ENCODE measurements at places on chromosomes 5 and 9. TPM values are rescaled to one million over a fixed set of nuclear protein-coding genes. Genes with fewer than 3 reads are reported as not detected.

PCDHGB3 gene
- total RNA-seq: 0.56 TPM

CTNNA1 gene
- 638 TPM for total RNA-seq

ARSK gene
- total RNA-seq: 3.6 TPM

GRCh38 chr5:58064801-58065200 lies 395.1 kb downstream of the PLK2 start:
- no peak for DNase-seq
- H3K4me3 ChIP-seq: no peak overlapping the region
- peaks cover 5% of the 10 kb centered on the region for H3K36me3 ChIP-seq
- no peaks in the 10 kb centered on the region for H3K27me3 ChIP-seq
- H3K4me1 ChIP-seq: no peaks in the 10 kb centered on the region
- no peak overlapping the region for H3K27ac ChIP-seq

GRCh38 chr9:87040410-87041009 lies 93.2 kb upstream of the GAS1 start:
- no peak overlapping the region for H3K4me3 ChIP-seq
- no peaks in the 10 kb centered on the region for H3K36me3 ChIP-seq
- H3K27me3 ChIP-seq: no peaks in the 10 kb centered on the region

TBC1D2 gene
- 62.7 TPM for total RNA-seq

GRCh38 chr5:143401227-143402016 lies 2.1 kb downstream of the NR3C1 start:
- peak overlapping the region; percentile 99 for H3K27ac ChIP-seq
- peak; percentile 50 for DNase-seq
- H3K27me3 ChIP-seq: no peaks in the 10 kb centered on the region
- peaks cover 35% of the 10 kb centered on the region for H3K4me1 ChIP-seq
- H3K36me3 ChIP-seq: peaks cover 33% of the 10 kb centered on the region

DNA sequence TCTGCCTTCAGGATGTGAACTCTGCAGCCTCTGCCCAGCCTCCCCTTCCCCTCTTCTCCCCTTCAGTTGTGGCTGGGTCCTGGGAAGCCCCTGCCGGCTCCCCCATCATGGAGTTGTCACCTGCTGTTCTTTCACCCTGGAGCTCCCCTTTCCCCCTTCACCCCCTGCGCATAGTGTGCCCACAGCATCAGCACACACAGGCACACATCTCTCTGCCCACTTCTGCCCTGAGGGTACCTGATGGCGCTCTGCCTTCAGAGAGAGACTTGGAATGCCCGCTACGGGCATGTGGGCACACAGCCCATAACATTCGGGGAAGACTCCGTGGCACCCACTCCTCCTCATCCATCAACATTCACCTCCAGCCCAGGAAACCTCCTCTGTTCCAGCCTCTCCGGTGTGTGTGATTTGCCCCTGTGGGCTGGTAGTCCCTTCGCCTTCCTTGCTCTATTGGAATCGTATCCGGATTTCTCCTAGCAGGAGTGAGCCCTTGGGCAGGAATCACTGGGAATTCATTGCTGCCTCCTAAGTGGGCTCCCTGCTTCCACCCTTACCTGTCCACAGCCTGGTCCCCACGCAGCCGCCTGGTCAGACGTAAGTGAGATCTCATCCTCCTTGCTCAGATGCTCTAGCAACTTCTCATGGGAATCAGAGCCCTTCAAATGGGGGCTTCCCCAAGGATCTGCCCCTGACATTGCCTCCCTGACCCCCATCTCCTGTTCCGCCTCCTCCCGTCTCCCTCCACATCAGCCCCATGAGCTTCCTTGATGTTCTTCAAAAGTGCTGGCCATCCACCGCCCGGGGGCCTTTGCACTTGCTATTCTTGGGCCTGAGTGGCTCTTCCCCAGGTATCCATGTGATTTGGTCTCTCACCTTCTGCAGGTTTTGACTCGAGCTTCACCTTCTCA lies 61.5 kb upstream of the CTSL start:
- no peak for DNase-seq
- peak overlapping the region; percentile 44 for H3K27ac ChIP-seq
- no peaks in the 10 kb centered on the region for H3K27me3 ChIP-seq
- H3K4me3 ChIP-seq: no peak overlapping the region
- H3K4me1 ChIP-seq: peaks cover 13% of the 10 kb centered on the region

DNA sequence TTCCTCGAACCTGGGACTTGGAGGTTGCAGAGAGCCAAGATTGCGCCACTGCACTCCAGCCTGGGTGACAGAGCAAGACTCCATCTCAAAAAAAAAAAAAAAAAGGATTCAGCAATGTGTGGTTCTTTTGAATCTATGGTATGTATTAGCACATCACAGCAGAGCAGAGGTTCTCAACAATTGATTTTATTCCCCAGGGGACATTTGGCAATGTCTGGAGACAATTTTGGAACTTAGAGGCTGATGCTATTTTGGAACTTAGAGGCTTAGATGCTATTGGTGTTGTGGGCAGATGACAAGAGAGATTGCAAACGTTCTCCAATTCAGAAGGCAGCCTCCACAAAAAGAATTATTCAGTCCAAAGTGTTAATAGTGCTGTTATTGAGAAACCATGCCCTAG lies 115.2 kb downstream of the TMC1 start:
- H3K4me1 ChIP-seq: no peaks in the 10 kb centered on the region
- no peak overlapping the region for H3K4me3 ChIP-seq
- no peak for DNase-seq
- H3K36me3 ChIP-seq: no peaks in the 10 kb centered on the region
- no peak overlapping the region for H3K27ac ChIP-seq
- H3K27me3 ChIP-seq: no peaks in the 10 kb centered on the region

RORB gene
- not detected for total RNA-seq

All from MCF 10A (cell line).